AG08395 (cell line): ENCODE measurements at places on chromosomes 12 and 14.

- peak; percentile 88 for DNase-seq
Observed at GRCh38 chr12:49866859-49867569, 24.1 kb upstream of the BCDIN3D start.

DNA sequence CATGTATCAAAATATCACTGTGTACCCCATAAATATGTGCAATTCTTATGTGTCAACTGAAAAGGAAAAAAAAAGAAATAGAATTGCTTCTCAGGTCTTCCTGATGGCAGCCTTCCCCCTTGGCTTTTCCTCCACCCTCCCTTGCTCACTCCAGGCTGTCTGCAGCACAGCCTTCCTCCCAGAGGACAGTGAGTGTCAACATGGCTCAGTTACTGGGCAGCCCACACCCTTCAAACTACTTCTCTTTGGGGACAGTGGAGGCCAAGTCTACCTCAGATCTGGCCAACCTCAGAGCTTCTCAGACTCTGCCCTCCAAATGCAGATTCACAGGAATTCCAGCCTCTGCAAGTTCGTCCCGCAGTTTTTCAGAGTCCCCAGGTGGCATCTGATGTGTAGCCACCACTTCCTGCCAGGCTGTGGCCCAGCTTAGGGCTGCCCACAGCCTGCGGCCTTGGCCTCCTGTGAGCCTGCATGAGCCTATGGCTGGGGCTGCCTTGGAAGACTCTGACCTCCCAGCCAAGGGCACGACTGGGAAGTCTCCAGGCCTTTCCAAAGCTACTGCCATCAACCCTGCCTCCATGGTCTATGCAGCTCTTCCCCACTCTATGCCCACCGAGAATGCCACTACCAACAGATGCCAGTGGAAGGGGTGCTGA lies 148.0 kb upstream of the PWP1 start:
- no peak for DNase-seq

- DNase-seq: no peak
Observed at GRCh38 chr14:83384253-83384652, 1850.6 kb upstream of the SEL1L start.

GRCh38 chr12:111428728-111429175 lies 23.0 kb downstream of the SH2B3 start:
- no peak for DNase-seq

GRCh38 chr12:6771509-6772330 lies 600 bp upstream of the LAG3 start:
- DNase-seq: no peak
